Thymus (tissue), 14 donors: ENCODE measurements at places on chromosomes 16 and 17. TPM values are rescaled to one million over a fixed set of nuclear protein-coding genes. Genes with fewer than 3 reads are reported as not detected.

DNA sequence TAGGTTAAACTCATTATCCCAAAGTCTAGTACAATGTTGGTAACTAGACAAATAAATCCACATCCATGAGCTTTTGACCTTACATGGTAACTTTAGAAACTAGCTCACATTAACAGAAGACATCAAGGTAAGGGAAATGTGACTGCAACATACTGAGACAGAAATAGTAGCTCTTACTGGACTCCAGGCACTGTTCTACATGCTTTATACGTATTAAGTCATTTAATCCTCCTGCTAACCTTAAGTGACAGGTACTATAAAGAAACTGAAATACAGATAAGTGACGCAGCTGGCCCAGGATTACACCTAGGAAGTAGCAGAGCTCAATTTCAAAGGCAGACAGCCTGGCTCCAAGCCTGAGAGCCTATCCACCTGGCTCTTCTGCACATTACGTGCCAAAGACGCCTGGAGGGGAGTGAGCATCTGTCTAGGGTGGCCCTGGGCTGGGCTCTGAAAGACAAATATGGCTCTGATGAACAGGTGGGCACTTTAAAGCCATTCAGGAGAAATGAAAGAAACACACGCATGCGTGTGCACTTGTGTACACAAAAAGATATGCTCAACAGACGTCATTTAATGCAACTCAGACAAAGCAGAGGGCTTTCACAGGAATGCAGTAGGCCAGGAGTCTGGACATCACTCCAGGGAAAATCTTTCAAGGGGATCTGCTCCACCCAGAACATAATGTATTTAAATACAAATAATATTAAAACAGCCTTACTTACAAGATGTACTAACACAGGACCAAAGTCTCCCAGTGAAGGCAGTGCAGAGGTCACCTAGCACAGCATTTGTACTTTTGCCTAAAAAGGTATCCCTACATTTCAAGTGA is 4.4 kb downstream of the ZC3H7A start:
- DNase-seq, result peak; percentile 42

- no peak for DNase-seq
Observed at GRCh38 chr17:69728816-69729215, 314.3 kb downstream of the MAP2K6 start.

GRCh38 chr17:51200295-51200694 is 34.1 kb downstream of the NME2 start:
- DNase-seq, result peak; percentile 14

- no peak for DNase-seq
Observed at GRCh38 chr16:11142261-11142630, 113.8 kb downstream of the SOCS1 start.

DNA sequence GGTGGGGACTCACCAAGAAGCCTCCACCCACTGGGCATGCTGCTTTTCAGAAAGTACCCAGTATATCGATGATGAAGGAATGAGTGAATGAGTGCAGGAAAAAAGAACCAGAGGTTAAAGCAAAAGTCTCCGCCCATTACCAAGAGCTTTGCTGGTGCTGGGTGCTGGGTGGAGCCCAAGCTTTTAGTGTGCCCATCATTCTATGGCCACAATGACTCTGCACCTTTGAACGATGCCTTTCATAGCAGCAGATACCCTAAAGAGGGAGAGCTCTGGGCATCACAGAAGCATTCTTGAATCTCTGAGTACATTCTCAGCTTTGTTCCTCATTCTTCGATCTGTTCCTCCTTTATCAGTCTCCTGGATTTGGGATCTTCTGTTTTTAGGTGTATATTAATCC is 450.7 kb upstream of the CCL2 start:
- no peak for DNase-seq

DNA sequence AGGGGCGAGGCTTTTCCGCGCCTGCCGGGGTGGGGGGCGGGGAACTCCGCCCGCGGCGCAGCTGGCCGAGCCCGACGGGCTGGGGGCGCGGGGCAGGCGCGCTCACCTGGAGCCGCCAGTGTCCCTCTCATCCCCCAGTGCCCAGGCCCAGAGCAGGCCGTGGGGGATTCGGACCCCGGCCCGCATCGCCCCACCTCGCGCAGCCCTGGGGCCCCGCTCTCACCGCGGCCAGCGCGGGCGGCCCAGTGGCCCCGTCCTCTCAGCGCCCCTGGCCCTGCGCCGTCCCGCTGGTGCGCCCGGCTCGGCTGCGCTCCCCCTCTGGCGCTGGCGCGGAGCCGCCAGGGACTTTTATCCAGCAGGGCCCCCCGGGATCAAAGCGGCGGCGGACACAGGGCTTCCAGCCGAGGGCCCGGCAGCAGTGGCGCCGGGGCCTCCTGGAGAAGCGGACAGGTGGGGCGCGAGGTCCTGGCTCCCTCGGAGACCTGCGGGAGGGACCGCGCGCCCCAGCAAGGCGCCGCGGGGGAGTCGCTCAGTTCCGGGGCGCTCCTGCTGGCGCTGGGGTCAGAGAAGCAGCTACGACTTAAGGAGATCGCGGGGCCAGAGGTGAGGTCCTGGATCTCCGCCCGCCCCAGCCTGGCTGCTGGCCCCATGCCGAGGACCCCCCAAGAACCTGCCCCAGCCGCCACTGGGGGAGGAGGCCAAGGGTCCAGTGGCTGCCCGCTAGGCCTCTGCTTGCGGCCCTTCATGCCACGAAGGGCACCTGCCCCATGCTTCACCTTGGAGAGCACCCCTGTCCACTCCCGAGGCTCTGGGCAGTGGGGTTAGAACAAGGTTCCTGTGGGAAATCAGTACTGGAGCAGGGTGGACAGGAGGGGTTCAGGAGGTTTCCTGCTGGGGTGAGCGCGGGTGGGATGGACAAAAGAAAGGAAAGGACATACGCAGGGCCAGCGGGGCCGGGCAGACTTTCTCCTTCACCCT is 823 bp upstream of the NOTUM start:
- DNase-seq, result no peak

DNA sequence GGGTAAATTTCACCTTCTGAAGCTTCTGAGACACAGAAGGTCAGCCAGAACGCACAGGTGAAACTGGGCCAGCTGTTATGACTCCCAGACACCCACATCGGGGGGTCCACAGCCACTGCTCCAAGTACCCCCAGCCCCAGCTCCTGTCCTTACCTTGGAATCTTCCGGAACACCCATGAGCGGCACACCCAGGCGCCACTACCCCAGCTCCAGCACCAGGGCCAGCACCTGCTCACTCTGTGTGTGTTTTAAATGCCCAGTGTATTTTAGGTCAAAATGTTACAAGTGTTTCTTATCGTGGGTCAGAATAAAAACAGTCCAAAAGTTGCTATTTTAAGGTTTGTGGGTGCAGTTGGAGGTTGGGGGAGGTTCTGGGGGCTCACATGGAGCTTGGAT is 116.3 kb downstream of the RMI2 start:
- DNase-seq, result no peak

Gene PRSS53
- total RNA-seq, result 0.90 TPM
